ENCODE measurements at places on chromosomes 4 and X.

DNA sequence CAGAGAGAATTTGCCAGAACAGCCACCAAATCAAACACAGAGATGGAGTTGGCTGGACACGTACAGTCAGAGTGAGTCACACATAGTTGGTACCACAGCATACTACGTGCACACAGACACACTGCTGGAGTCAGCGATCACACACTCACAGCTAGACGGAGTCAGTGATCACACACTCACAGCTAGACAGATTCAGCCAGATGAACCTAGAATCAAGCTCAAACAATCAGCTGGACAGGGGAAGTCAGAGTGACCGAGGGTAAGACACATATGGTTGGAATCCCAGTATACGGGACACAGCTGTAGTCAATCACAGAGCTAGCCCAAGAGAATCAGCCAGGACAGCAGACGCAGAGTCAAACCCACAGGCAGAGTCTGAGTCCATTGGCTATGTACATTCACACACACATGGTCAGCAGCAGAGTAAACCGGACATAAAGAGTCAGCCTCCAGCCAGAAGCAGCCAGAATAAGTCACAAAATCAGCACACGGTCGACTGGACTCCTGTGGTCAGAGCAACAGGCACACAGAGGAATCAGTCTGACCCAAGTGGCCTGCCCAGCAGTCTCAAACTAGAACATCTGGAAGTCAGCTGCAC is 4.6 kb downstream of the SLC38A5 start:
- no peak for DNase-seq

DNA sequence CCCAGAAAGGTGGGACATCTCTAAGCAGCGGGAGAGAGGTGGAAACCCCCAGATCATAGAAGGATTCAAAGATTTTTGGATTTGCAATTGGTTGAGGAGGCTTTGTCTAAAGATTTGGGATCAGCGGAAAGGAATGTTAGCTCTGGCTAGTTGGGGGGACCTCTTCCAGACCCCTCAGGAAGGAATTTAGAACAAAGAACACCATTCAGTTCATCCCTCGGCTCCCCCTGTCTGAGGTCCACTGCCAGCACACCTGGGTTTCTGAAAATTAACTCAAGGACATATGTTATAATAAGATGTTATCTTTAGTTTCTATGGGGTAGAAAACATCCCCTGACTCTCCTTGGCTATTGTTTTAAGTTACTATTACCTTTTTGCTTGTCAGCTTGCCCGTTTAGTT is 163.6 kb downstream of the CEP135 start:
- DNase-seq, result no peak

DNA sequence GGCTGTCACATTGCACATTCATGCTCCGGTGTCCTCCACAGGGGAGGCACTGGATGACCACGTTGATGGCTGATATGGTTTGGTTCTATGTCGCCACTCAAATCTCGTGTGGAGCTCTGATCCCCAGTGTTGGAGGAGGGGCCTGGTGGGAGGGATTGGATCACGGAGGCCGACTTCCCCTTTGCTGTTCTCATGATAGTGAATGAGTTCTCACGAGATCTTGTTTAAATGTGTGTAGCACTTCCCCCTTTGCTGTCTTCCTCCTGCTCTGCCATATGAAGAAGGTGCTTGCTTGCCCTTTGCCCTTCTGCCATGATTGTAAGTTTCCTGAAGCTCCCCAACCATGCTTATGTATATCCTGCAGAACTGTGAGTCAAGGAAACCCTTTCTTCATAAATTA is 22.3 kb upstream of the NAT8L start:
- DNase-seq, result no peak

GRCh38 chr4:74118600-74119338 is 19.8 kb upstream of the CXCL2 start:
- no peak for DNase-seq

DNA sequence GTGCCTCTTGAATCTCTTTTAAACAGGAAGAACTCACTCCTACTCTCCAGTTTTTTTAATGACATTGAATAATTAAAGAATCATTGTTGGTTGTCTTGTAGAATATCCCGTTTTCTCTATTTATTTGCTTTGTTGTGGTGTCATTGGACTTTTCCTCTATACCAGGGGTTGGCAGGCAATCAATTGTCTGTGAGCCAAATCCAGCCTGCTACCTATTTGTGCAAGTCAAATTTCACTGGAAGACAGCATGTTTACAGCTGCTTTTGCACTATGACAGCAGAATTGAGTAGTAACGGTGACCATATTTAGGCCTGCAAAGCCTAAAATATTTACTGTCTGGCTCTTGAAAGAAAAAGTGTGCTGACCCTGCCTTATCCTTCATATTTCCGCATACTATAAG is 34.8 kb downstream of the POLA1 start:
- DNase-seq, result no peak

GRCh38 chr4:152529880-152530279 is 6.0 kb downstream of the FBXW7 start:
- no peak for DNase-seq

GRCh38 chrX:47489507-47490275 is 6.7 kb upstream of the ZNF41 start:
- DNase-seq, result no peak

DNA sequence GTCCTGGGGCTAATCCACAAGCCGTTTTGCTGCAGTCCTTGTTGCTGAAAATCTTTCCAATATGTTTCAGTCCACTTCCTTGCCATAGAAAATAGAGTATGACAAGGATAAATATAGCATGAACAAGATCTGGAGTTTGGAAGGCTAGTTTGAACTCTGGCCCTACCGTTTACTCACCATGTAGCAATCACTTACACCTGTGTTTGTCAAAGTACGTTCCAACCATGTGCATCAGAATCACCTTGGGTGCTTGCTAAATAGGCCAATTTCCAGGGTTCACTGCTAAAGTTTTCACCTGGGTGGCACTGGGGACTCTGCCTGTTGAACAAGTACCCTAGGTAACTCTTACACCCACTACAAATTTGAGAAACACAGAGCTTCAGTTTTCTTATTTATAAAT is 188.9 kb downstream of the ENOX2 start:
- DNase-seq, result no peak

DNA sequence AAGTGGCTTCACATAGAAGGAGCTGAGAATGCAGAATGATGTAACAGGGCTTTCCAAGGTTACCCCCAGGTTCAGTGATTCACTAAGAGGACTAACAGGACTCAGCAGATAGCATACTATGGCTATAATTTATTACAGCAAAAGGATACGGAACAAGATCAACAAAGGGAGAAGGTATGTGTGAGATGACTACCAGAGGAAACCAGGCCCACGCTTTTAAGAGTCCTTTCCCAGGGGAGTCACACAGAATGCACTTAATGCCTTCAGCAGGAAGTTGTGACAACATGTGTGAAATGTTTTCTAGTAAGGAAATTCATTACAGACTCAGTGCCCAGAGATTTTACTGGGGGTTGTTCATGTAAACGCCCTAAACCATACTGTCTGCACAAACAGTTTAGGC is 373.6 kb upstream of the MAGEB2 start:
- DNase-seq, result no peak

GRCh38 chrX:145502670-145503069 is 255.4 kb downstream of the SPANXN1 start:
- DNase-seq, result no peak

- DNase-seq, result no peak
Measured at GRCh38 chrX:29067351-29067750, 480.1 kb downstream of the IL1RAPL1 start.

DNA sequence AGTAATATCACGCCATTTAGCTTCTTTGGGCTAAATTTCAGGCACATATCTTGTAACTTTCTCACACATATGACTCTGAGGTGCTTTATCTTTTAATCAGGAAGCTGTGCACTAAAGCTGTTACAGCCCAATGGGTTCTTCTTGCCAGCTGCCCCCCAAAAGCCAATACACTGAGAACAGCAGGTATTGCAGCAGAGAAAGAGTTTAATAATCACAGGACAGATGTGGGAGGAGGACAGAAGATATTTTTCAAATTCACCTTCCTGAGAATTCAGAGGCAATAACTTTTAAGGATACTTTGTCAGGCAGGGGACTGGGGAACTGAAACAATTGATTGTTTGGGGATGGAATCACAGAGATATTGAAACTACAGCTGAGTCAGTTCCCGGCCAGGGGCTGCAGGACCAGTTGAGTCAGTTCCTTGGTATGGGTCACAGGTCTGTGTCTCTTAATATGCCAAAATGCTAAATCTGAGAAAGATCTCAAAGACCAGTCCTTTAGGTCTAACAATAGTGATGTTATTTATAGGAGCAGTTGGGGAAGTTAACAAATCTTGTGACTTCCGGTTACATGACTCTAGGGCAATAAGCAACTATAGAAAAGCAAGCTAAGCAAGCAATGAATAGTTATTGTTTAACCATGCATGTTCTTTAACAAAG is 28.1 kb downstream of the DDIT4L start:
- DNase-seq, result no peak

- no peak for DNase-seq
Measured at GRCh38 chrX:155334486-155335336, at the start of gene CLIC2. Gene CLIC2 (minus strand): TSS chrX:155334614. CDS start chrX:155334427, 187 bp downstream.

GRCh38 chr4:116880625-116881024 is 204.8 kb downstream of the TRAM1L1 start:
- DNase-seq, result no peak

- no peak for DNase-seq
Measured at GRCh38 chrX:44178274-44179053, 165.0 kb downstream of the EFHC2 start.

- no peak for DNase-seq
Measured at GRCh38 chrX:5290635-5291034, 938.0 kb downstream of the NLGN4X start.

DNA sequence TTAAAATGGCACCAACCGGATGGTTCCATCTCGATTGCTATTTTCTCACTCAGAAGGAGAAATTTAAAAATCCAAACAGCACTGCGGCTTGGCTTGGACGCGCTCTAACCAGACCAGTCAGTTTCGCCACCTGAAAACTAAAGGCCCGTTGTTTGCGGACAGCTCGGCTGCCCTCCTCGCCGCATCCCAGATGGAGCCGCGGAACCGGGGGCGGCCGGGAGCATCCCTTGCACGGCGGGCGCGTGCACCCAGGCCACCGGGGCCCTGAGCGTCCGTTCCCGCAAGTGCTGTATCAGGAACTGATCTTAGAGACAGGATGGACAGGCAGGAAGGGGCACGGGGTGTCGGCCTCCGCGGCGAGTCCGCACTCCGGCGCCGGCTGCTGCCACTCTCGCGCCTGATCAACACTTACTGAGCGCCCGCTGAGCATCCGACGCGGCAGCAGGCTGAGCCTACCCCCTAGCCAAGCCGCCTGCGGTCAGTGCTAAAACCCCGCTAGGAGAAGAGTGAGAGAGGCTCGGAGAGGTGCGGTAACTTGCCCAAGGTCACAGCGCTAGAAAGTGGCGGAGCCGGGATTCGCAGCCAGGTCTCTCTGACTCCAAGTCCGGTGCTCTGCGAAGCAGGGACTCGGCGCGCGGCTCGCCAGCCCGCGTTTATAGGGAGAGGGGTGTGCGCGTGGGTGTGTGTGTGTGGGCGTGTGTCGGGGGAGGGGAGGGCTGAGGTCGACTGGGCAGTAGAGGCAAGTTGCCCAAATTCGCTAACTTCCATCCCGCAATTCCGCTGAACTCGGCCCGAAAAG is at the start of gene CITED1:
Gene CITED1, minus strand, starts transcription at position 629 of the 799 bp plus-strand sequence. CDS start 3,045 bp downstream, outside the sequence.
- DNase-seq, result no peak

DNA sequence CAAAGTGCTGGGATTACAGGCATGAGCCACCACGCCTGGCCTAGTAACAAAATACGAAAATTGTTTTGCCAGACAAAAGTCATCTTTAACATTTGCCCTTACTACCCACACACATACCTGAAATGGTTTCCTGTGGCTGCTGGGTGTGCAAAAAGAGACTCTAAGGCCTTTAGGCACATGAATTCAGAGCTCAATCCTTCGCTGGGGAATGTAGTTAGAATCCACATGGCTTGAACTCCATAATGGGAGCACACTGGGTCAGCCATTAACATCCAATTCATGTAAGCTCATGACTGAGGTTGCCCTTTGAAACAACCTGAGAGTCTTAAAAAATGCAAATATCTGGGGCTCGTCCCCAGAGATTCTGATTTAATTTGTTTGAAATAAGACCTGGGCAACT is 87.8 kb downstream of the HPGD start:
- no peak for DNase-seq

Measured in stimulated activated CD8-positive, alpha-beta memory T cell treated with anti-CD3 and anti-CD28 coated beads, Interleukin-12 subunit alpha, Interleukin-12 subunit beta, amount 100 ng/mL, for 1 hour (primary cell).